ENCODE measurements at places on chromosomes 4 and X. TPM values are rescaled to one million over a fixed set of nuclear protein-coding genes. Genes with fewer than 3 reads are reported as not detected.

- no peak for DNase-seq
Measured at GRCh38 chrX:118038614-118039365, 77.8 kb downstream of the KLHL13 start.

GRCh38 chrX:70129816-70130215, 3.4 kb upstream of the IGBP1 start:
- peak; percentile 25 for DNase-seq

TAF7L gene
- not detected for total RNA-seq

DNA sequence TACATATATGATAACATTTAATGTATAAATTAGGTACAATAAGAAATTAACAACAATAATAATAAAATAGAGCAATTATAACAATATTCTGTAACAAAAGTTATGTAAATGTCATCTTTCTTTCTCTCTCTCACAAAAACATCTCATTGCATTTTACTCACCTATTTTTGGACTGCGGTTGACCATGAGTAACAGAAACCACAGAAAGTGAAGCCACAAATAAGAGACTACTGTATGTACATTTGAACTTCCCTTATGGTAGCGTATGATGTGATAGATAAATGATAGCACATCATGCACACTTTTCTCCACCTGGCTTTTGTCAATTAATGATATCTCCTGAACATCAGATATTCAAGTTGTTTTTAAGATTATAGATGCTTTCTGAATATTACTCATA, 80.5 kb downstream of the HNRNPD start:
- peak; percentile 20 for DNase-seq

- DNase-seq: peak; percentile 35
Measured at GRCh38 chrX:19382555-19383145, 38.9 kb downstream of the PDHA1 start.

DNA sequence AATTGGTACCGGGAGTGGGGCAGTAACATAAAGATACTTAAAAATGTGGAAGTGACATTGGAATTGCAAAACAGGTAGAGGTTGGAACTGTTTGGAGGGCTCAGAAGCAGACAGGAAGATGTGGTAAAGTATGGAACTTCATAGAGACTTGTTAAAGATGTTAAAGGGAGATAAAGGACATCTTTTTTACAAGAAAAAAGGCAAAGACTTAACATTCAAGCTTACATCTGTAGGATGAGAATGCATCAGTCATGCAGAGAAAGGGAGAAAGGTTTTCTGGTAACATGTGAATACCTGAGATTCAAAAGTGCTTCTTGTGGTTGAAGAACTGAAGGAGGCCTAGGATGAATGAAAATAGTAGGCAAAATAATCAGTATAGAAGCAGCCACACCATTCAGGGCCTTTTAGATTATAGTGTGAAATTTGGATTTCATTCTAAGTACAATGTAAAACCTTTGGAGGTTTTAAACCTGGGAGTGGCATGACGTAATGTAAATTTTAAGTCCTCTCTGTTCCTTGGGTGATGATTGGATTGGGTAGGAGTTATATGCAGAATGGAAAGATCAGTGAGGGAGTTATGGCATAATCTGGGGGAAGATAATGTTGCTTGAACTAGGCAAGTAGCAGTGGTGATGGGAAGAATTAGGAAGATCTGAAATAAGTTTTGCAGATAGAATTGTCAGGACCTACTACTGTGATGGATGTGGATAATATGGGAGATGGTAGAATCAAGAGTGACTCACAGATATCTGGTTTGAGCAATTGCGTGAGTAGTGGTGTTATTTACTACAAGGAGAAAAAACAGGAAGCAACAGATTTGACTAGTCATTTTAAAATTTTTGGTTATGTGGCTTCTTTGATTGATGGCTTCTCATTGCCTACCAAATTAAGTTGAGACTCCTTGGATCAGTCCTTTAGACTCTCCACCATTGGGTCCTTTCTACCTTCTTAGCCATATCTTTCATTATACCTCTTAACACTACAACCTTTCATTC, 138.7 kb downstream of the VSIG4 start:
- no peak for DNase-seq

DNA sequence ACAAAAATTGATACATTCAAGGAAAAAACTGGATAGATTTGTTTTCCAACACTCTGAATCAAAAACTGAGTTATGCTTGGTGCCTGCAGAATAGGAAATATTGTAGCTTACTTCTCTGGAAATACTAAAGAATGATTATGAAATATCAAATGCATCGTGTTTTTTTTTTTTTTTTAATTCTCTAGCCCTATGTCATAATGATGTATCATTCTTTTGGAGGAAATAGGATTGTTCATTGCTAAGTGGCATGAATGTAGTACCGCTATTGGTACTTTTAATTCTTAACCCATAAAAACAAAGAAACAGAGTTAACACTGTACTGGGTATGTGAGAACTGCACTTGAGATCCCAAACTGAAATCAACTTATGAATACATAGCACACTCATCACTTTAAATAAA, 7.6 kb upstream of the FAM200B start:
- DNase-seq: no peak

DNA sequence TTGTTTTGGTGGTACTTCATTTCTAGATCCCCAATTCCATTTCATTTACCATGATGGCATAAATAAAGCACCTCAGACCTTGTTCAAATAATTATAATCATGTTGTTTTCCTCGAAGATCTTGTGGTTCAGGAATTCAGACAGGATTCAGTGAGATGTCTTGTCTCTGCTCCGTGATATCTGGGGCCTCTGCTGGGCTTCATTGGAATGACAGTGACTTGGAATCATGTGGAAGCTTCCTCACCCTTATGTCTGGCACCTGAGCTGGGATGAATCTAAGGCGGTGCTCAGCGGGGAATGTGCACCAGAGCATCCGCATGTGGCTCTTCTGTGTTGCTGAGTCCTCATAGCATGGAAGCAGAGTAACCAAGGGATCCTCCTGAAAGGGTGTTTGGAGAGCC, 132.2 kb downstream of the VEGFC start:
- DNase-seq: peak; percentile 30

CD99L2 gene
- total RNA-seq: 73.6 TPM

- DNase-seq: no peak
Measured at GRCh38 chr4:21544415-21544814, 404.2 kb downstream of the KCNIP4 start.

HGFAC gene
- not detected for total RNA-seq

GRCh38 chrX:7134981-7135380, 12.5 kb upstream of the STS start:
- no peak for DNase-seq

DNA sequence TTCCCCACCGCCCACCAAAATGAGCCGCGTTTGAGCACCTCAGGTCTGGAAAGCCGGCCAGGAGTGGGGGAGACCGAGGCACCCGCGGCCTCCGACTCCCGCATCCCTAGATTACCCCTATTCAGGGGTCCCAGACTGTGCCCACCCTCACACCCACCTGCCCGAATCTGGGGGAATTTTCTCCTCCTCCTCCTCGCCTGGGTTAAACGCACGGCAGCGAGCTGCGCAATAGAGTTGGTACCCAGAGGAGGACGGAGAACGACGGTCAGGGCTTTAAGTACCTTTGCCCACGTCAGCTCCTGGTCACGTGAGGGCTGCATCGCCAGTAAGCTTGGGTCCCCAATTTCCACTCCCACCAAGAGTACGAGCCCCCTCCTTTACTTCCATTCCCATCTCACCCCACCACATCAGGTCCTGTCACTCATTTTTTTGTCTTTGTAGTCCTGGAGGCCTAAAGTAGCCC, at the start of gene ARMCX2:
TSS of gene ARMCX2 (minus strand) at position 250 of the 463 bp plus-strand sequence. CDS start 2,262 bp downstream, outside the sequence.
- peak; percentile 53 for DNase-seq

- DNase-seq: peak; percentile 13
Measured at GRCh38 chr4:104524591-104524990, 29.9 kb upstream of the CXXC4 start.

DNA sequence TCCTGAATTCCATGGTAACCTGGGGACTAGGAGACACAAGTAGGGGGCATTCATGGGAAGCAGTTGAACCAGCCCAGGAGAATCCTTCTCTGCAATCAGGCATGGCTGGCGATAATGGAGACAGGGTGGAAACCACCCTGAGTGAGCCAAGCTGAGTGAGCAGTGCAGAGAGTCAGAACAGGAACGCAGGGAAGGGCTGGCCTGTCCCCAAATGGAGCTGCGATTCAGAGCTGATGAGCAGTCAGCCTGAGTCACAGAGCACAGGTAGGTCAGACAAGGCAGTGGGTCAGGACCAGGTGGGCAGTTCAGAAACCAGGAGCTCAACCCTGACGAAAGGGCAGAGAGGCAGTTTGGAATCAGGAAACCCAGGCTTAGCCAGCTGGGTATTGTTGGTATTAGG, 129.0 kb downstream of the BTC start:
- peak; percentile 8 for DNase-seq

- DNase-seq: no peak
Measured at GRCh38 chrX:130155564-130155963, 10.1 kb downstream of the AIFM1 start.

ETDA gene
- total RNA-seq: not detected

DNA sequence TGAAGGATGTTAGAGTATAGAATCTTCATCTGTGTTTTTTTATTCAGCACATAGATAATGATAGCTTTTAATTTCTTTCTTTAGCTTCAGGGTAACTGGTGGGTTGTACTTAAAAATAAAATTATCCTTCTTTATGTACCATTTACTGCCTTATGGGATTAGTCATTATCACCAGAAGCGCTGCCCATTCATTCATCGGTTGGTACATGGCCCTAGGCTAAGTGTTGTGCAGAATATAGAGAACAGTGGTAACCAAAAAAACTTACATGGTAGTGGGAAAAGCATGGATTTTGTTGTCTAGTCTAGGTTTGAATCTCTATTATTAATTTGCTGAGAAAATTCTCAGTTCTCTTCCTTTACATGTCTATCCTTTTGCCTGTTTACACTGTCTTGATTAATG, 43.5 kb upstream of the PDE5A start:
- peak; percentile 37 for DNase-seq

GRCh38 chr4:169346840-169347239, 76.1 kb upstream of the SH3RF1 start:
- no peak for DNase-seq

DCX gene
- total RNA-seq: not detected

HPGDS gene
- total RNA-seq: not detected

GRCh38 chr4:184588893-184589292, 60.4 kb downstream of the CASP3 start:
- peak; percentile 5 for DNase-seq

DNA sequence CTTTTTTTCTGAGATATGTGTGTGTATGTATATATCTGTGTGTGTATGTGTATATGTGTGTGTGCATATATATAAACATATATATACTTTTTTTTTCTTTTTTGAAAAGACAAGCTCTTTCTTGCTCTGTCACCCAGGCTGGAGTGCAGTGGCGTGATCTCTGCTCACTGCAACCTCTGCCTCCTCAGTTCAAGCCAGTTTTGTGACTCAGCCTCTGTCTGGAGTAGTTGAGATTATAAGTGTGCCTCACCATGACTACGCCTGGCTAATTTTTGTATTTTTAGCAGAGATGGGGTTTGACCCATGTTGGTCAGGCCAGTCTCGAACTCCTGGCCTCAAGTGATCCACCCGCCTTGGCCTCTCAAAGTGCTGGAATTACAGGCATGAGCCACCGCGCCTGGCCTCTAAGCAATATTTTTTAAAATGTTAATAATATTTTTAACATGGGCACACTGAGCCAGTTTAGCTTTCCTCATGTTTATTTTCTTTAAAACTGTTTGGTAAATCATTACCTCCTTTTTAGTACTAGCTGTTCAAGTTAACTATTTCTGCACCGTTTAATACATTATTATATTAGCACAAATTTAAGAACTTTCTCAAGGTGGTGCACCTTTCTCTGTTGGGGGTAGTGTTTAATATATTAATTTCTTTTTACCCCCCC, 33.3 kb downstream of the BBS12 start:
- DNase-seq: peak; percentile 91

- DNase-seq: peak; percentile 31
Measured at GRCh38 chr4:112633477-112634235, 3.1 kb downstream of the ZGRF1 start.

- no peak for DNase-seq
Measured at GRCh38 chr4:143597276-143597675, 83.8 kb downstream of the SMARCA5 start.

DNA sequence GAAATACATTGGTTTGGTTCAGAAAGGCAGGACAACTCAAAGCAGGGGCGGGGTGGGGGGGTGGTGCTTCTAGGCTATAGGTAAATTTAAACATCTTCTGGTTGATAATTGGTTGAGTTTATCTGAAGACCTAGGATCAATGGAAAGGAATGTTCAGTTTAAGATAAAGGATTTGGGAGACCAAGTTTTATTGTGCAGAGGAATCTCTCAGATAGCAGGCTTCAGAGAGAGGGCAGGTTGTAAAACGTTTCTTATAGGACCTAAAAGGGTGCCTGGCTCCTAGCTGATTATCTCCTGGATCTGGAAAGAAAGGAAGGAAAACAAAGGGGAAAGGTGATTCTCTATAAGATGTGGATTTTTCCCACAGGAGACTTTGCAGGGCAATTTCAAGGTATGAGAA, 94.0 kb downstream of the TMEM47 start:
- no peak for DNase-seq

LRP2BP gene
- 0.07 TPM for total RNA-seq

- peak; percentile 59 for DNase-seq
Measured at GRCh38 chr4:138938366-138938690, 77.3 kb upstream of the NOCT start.

All from M059J (cell line).